Jurkat, Clone E6-1 (cell line): ENCODE measurements at places on chromosomes 4 and X.

GRCh38 chr4:153652051-153652784 is 31.9 kb upstream of the TLR2 start:
- DNase-seq, result no peak

GRCh38 chr4:121875652-121876051 is 5.4 kb upstream of the BBS7 start:
- no peak for DNase-seq

DNA sequence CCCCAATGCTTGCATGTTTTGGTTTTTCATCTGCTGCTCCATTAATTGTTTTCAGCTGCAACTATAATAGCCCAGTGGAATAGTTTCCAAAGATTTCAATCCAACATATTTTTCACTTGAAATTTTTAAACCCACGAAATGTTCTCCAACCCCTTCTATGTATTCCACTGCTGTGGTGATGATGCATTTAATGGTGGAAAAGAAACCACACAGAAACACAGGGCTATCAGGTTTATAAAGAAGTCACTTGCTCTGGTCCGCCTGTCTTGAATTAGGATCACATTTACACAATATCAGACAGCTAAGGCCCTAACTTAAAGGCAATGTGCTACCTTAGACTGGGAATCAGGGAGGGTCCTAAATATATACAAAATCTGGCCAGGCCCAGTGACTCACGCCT is 35.0 kb downstream of the OPHN1 start:
- DNase-seq, result no peak

DNA sequence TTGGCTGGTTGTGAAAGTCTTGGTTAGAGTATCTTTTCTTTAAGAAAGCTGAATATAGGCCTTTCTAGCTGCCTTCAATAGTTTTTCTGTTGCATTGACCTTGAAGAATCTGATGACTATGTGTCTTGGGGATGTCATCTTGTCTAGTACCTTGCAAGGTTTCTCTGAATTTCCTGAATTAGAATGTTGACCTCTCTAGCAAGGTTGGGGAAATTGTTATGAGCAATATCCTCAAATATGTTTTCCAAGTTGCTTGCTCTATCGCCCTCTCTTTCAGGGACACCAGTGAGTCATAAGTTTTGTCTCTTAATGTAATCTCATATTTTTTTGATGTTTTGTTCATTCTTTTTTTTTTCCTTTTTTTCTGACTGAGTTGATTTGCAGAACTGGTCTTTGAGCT is 194.7 kb downstream of the RAB28 start:
- no peak for DNase-seq

DNA sequence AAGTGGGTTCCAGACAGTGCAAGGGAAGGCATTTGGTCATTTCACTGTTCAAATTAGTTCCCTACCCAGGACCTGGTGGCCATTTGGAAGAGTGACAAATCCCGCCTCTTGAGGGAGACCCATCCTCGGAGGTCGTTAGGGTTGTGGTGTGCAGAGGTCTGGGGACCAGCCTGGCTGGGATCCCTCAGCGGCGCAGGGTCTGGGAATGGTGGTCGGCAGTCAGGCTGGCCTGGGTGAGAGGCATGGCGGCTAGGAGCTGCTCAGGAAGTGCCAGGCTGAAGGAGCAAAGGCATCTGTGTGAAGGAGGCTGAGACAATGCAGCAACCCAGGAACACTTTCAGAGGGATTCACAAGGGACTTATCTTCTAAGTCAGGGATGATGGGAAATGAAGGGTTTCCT is 6.7 kb downstream of the NLGN3 start:
- DNase-seq, result no peak

GRCh38 chrX:63101879-63102620 is 249.1 kb downstream of the SPIN4 start:
- DNase-seq, result no peak

DNA sequence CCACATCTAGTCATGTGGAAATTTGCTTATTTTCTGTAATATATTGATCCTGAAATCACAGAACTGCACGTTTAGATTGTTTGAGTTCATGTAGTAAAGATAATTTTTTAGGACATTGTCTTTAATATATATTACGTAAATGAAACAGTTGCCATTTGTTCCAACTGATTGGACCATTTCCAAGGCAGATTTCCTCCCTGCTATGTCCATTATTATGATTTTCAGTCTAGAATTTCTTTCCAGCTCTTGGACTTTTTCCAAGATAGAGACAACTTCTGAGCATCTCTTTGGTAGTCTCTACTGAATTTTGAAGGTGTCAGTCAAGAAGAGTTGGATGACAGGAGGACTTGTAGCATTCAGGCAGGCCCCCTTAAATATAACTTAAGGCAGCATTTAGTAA is 94.6 kb downstream of the STIM2 start:
- no peak for DNase-seq

GRCh38 chr4:102141842-102142241 is 203.4 kb downstream of the SLC39A8 start:
- no peak for DNase-seq

GRCh38 chr4:98899277-98899676 is 29.7 kb downstream of the EIF4E start:
- DNase-seq, result no peak

GRCh38 chr4:140353786-140354185 is 19.7 kb upstream of the SCOC start:
- DNase-seq, result peak; percentile 67

DNA sequence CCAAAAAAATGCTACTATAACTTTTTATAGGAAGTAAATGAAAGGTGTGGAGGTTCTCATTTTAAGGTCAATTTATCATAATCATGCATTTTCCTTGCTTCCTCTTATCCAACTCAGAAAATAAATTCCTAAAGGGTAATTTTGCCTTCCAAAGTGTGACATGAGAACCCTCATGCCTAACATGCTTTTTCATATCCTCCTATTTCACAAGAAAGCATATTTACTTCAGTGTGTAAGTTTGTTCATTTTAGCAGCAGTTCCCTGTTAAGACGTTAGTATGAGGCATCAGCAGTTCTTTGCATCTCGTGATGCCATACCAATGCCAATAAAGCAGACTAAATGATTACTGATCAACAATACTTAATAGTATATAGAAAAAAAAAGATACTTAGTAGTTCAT is 18.4 kb downstream of the WDFY3 start:
- DNase-seq, result no peak

- DNase-seq, result no peak
Observed at GRCh38 chrX:131322651-131323050, 33.5 kb upstream of the IGSF1 start.

DNA sequence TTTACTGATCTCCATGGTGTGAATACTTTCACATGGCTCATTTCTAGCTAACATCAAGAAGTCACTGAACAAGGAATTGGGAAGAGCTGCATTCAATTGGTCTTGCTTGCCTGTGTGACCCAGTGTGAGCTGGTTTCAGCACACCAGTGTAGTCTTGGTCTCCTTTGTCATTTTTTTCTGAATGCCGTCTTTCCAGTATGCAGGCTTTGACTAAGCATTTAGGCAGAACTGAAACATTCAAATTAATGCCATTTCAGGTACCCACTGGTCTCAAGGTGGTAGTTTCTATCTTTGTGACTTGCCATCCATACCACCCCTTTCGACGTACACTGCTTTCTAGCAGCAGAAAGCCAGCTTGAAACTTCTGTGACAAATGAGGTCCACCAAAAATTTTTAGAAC is 550.5 kb upstream of the BOD1L1 start:
- DNase-seq, result peak; percentile 6

GRCh38 chr4:114028071-114028470 is 48.6 kb upstream of the ARSJ start:
- DNase-seq, result no peak

DNA sequence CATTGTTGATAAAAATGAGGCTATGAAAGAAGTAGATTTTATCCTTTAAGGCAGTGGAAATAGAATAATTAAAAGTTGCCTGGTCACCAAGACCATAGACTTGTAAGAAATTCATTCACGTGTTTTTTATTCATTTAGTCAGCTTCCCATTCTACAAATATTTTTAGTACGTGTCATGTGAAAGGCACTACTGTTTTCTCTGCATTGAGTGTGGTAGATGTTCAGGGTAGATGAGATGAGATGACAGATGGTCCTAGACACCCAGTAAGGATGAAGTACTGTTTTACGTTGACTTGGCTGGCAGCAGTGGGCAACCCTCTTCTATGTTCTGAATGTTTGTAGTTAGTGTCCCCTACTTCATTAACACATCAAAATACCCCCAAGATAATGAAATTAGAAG is 228.1 kb downstream of the ARHGAP24 start:
- DNase-seq, result no peak

GRCh38 chr4:14888790-14889572 is 113.3 kb upstream of the CPEB2 start:
- no peak for DNase-seq

DNA sequence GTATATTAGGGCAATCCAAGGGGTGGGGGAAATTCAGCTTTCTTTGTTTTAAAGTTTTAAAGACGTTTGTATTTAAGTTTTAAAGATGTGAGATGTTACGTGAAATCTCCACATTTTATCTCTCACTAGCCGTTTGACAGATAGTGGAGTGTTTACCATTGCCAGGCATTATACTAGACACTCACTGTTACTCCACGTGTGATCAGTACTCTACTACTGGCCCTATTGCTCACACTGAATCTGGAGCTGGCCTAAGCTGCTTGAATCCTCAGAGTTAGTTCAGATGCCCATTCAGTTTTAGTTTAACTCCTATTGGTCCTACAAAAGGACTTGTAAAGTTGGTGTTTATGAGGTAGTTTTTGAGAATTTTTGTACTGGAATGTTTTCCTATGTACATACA is 4.5 kb downstream of the ADAD1 start:
- no peak for DNase-seq

DNA sequence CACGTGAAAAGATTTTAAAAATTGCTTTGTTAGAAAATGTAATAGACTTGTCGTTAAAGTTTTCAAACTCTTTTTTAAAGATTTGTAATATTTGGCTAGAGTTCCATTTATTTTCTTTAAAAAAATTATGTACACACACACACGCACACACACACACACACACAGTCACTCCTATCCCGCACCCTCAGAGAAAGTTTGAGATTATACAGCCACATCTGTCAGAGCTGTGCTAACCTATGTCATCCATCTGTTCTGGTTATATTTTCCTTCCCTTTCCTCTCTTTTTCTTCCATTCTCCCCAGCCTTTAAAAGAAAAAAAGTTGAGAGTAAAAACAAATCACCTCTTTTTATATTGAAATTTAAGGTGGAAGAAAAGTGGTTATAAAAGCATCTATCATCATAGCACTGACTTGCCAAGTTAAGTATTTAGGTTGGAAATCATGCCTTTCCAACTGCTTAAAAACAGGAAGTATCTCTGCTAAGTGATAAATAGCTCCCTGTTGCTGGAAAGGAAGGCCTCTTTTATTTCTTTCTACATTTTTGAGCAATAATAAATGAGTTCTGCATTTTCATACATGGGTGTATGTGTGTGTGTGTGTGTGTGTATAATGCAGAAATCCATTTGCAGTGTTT is 163.3 kb upstream of the SPRY1 start:
- no peak for DNase-seq

DNA sequence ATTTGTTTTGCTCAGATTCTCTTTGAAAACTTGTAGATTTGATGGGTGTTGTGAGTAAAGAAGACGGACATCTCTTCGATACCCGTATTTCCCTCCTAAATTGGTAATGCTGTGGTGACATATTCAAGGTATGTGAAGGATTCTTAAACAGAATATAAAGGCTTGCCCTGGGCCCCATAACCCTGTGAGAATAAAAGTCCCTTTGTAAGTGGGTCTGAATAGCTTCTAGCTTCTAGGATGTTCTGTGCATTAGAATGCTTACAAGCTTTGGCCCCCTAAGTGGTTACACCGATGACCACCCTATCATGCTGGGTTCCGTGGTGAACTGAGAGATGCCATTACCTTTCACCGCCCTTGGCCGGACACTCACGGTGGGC is 574 bp upstream of the MOB1B start:
- DNase-seq, result no peak

- DNase-seq, result no peak
Observed at GRCh38 chr4:148065075-148065474, 333.2 kb downstream of the ARHGAP10 start.

DNA sequence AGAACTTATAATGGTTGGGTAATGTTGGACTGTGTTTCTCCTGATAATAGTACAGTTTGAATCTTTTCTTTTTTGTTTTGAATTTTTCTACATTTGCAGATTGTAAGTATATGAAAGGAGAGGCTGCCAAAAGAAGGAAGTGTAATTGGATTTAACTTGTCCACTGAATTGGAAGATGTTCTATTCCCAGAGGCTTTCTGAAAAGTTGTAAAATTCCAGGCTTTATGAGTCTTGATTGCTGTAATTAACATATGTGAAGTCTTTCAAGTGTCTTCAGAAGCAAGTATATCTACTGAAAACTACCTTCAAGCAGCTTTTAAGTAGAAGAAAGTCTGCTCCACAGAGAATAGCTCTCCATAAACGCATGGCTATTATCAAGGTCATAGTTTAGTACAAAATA is 2456.4 kb downstream of the PCDH7 start:
- no peak for DNase-seq

DNA sequence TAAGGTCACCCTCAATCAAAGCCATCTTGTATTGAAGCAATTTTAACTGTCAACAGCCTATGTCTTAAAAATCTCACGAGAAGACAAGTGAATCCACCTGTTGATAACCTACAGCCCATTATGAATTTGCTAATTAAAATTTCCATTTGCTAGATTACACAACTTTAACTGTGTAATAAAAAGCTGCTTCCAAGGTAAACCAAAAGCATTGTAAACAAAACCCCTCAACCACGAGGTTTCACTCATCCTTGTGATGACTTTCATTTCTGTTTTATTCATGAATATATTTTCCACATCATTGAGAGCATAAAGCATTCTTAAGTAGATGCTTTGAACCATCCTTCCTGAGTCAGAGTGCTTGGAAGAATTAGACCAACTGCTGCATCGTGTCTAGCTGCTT is 217.5 kb upstream of the GYPA start:
- no peak for DNase-seq

DNA sequence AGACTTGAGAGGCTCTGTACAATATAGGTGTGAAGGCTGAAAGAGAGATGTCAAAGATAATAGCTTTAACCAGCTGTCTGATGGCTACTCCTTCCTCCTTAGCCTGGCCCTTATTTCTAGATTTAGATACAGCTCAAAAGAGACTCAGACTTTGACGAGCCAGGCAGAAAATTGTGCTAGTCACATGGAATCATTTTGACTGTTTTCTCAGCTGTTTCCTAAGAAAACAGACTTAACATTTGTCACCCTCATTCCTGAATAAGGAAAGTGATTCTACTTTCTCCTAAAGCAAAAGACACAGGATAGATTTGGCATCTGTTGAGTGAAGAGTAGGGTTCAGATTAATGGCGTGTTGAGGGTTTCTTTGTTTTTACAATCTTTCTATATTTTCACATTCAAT is 340.7 kb downstream of the DHX15 start:
- no peak for DNase-seq

GRCh38 chr4:22515888-22516541 is at the start of gene ADGRA3:
ADGRA3 (minus strand) TSS chr4:22516066; CDS start chr4:22515784, 282 bp downstream.
- no peak for DNase-seq

DNA sequence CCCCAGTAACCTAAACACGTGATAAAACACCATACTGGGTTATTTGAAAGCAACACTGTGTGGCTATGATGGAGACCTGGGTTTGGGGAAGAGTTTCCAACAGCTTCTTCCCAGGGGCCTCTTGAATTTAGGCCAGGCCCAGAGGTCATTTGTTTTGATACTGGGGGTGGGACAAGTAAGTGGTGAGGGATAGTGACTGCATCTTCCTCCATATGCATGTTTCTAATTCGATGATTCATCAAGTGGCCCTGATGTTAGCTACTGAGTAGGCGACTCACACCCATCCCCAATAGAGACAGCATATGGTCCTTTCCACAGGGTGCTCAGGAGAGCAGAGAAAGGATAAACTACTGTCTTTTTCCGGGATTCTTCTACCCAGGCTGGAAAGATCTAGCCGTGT is 2.7 kb downstream of the NDP start:
- DNase-seq, result no peak

GRCh38 chrX:63275127-63275526 is 76.0 kb downstream of the SPIN4 start:
- no peak for DNase-seq
